ENCODE measurements at places on chromosomes 4 and X.

- DNase-seq: no peak
Observed at GRCh38 chr4:138598226-138598625, 356.1 kb upstream of the SLC7A11 start.

DNA sequence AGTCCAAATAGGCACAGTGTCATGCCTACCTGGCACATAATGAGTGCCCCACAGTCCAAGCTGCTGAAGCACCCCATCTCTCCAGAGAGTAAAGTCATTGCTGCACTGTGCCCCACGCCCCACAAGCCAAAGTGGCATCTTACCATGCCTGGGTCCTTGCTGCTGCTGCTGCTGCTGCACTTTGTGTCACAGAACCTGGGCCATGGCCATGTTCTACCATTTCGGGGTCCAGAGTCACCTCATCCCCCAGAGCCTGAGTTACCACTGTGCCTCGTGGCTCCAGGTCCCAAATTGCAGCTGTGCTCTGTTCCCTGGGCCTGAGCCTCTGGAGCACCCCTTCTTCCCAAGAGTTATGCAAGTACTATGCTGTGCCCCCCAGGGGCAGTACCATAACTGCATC lies 40.5 kb downstream of the SLC10A7 start:
- no peak for DNase-seq

DNA sequence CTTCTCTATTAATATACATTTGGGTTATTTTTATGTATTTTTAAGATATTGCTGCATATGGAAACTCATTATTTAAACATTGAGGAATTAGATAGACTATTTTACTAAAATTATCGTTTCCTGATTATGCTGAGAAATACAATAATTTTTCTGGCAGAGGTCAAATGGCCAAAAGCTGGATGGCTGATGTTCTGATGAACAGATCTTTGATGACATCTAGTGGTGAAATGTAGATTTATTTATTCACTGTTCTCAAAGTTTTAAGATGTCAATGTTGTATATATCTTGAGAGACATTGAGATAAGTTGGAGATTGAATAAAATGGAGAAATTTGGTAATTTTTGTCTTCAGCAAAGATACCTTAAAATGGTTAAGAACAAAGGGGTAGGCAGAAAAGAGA lies 96.2 kb downstream of the UGT8 start:
- no peak for DNase-seq

GRCh38 chrX:19909761-19910160 lies 22.4 kb upstream of the SH3KBP1 start:
- DNase-seq: no peak

DNA sequence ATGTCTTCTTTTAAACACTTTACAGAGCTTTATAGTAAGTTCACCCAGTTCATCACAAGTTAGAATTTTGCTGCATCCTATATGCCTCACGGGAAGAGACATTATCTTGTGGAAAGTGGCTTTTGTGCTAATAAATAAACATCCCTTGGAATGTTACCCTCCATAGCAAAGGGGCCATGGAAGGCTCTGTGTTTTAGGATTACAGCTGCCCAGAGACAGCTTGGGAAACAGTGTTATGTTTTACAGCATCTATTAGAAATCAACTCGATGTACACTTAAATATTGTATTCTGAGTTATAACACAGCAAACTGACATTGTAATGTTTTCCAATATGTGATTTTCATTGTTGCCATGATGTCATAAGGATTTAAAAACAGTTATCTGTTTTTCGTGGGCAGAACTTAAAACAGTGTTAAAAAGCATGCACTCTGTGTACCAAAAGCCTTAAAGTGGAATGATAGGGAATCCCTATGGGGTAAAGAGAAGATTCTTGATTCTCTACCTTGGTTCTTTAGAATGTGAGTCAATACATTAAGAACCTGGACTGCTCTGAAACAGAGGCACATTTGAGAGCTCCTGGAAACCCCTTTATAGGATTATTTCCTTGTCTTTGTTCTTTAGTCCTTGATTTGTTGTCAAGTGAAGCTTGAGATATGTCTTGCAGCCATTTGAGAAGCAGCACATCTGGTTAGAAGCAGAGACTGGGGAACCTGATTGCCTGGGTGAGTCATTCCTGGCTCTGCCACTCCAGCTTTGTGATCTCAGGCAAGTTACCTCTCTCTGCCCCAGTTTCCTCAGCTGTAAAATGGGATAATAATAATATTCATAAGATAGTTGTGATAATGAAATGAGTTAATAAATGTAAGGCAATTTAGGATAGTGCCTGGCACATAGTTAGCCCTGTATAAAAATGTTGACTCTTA lies 41.6 kb downstream of the ARHGAP10 start:
- DNase-seq: no peak

DNA sequence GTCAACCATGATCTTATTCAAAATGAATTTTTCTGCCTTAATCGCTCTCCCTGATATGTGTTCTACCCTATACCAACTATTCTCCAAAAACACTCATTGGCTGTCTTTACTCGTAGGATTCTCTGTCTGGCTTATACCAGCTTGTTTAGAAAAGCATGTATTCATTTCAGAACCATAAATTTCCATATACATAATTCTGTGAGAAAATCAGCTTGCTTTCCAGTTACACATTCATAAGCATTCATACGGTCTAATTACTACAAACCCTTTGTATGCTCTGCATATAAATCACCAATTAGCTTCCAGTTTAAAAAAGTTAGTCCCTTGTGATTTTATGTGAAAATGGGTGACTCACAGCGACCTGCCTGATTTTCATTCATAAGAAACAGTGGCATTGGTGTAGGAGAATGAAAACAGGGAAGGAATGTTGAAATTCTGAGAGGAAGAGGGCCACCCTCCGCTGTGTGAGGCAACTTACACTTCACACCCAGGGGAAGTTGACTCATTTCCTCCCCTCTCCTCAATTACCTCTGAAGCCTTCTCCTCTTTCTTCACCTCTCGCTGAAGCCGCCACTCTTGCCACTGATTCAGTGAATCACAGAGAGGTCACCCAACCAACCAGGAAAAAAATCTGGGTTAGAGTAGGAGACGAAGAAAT lies 63.3 kb downstream of the MEPE start:
- peak; percentile 1 for DNase-seq

DNA sequence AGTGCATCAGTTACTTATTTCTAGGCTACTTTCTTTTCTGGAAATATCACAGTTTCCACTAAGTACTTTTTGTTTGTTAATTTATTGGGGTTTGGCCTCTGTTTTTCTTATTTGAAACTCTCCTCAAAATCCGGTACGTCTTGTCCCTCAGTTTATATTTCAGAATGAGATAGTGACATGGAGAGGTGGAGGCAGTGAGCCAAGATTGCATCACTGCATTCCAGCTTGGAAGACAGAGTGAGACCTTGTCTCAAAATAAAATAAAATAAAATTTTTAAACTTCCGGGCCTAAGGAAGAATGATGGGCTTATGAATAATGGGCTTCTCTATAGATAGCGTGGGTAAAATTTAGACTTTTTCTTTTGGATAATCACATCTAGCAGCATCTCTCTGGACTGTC lies 567.8 kb downstream of the TRIML1 start:
- no peak for DNase-seq

GRCh38 chrX:136814847-136815750 lies 34.4 kb upstream of the ARHGEF6 start:
- no peak for DNase-seq

GRCh38 chr4:71974681-71975080 lies 57.1 kb upstream of the NPFFR2 start:
- DNase-seq: no peak

- DNase-seq: no peak
Observed at GRCh38 chrX:140509468-140510305, 4.8 kb upstream of the SOX3 start.

DNA sequence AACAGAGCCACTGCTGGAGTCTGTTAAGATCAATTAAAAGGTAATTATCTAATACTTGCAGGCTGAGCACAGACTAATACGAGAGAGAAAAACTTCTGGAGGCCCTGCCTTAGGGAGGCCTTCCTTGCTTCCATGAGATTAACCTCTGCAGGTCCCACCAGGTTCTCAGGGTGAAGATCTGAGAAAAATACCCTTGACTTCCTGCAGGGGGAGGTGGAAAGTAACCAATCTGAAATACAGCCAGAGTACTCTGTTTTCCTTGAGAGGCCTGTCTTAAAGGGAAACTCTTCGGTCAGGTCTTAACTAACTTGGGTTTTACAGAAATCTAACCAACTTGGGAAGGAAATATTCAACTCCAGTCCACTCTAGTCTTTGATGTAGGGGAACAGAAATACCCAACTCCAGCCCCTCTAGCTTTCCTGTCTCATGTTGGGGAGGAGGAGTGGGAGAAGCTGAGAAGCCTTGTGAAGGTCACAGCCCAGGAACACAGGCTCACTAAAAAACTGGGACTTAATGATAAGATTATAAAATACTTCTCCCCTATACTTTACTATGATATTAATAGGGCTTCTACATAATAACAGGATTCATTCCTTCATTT lies 77.1 kb downstream of the TBCK start:
- no peak for DNase-seq

GRCh38 chrX:143027275-143027674 lies 1.5 kb downstream of the SPANXN4 start:
- no peak for DNase-seq

- no peak for DNase-seq
Observed at GRCh38 chr4:165612936-165613335, 234.1 kb downstream of the CPE start.

DNA sequence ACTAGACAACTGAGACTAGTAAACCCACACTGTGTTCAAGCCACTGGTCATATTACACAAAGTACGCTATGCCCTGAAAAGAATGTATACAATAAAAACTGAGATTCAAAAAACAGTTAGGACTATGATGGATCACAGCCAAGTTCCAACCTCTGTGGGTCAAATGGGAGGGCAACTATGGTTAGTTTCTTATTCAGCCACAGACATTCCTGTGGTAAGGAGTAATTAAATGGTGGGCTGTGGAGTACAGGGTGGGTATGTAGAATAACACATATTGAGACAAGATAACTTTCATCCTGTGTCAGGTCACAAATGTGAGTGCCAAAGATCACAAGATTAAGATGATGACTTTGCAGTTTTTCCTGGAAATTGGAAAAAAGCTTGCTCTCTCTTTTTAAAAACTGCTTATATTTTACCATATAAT lies 167.2 kb downstream of the NPNT start:
- DNase-seq: no peak

- DNase-seq: no peak
Observed at GRCh38 chr4:76488888-76489685, 54.1 kb downstream of the SHROOM3 start.

DNA sequence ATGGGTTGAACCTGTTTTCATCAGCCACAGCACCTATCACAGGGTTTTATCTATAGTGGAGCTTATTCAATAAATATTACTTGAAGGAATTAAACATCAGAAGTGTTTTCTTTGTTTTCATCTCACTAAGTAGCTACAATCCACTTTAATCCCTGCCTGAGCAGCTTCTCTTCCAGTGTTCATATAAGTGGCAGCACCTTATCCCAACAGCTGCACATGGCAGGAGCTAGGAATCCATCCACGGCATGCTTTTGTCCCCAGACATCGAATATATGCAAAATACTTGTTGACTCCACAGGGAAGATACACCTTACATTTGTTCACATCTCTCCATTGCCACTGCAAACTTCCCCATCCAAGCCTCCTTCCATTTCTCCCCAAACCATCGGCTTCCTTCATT lies 549.8 kb upstream of the FAM241A start:
- no peak for DNase-seq

DNA sequence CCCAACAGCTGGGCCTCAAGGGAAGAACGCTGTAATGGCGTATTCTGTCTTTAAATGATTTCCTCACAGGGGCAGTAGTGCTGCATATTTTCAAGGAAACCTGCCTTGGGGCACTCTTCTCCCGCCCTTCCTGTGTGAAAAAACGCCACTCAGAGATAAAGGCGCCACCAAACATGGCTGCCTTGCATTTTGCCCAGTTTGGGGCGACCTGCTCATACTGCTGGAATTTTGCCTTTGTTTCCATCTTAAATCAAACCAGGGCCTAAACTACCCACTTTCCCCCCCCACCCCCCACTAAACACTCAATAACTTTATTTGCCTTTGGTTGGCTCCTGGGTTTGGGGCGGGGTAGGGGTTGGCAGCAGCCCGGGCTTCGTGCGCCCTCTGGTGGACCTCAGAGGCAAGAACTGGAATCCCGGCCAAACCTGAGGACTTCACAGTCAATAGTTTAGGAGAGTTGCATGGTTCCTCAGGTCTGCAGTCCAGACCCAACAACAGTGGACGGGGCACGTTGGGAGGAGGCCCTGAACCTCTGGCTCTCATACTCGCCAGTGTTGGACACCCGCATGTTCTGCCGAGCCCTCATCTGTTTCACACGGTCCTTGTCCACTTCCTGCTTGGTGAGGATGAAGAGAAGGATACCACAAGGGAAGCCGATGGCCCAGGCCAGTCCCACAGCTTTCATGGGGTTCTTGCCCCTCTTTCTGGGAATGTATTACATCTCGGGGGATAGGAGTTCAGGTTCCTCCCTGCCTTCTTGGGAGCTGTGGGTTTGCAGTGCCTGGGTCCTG lies 220.1 kb upstream of the STK26 start:
- no peak for DNase-seq

DNA sequence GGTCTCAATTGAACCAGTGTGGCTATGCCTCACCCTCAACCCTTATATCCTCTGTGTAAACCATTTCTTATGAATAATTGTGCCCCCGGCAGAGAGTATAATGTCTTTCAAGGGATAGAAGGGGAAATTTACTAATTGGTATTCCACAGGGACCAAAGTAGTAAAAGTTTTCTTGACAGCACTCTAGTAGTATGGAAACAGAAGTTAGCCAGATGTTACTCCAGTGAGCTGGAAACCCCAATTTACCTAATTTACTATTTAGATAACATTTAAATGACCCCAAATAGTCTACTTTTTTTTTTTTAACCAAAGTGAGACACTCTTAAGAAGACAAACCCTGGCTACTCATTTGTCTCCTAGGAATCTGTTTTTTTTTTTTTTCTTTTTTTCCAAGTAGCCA lies 32.3 kb downstream of the DTHD1 start:
- DNase-seq: no peak

GRCh38 chr4:82799006-82799881 lies 648 bp upstream of the SCD5 start:
- DNase-seq: no peak
